ENCODE measurements at places on chromosomes 16 and 17.

GRCh38 chr17:65892912-65893377 is 299.0 kb downstream of the CEP112 start:
- no peak for DNase-seq

- no peak for DNase-seq
These were observed 17.4 kb upstream of the BRD7 start for GRCh38 chr16:50386139-50386538.

DNA sequence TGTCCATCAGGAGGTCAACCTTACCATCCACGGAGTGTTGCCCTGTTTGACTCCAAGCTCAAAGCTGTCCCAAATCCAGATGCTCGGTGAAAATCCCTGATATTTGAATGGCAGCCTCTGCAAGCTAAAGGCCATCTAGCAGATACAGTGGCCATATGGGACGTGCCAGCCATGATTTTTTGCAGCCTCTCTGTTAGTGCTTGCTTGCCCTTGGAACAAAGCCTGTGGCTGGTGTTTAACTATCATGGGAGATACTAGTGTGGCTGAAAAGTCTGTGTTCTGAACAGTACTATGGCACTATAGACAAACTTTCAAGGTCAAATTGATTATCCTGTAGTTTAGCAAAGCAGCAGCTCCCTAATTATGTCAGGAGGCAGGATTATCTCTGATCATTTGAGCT is 214.3 kb downstream of the CDH13 start:
- DNase-seq = no peak

- DNase-seq = no peak
These were observed 1.7 kb downstream of the TBKBP1 start for GRCh38 chr17:47695429-47696376.

- DNase-seq = no peak
These were observed 62.1 kb upstream of the ADAMTS18 start for GRCh38 chr16:77496934-77497333.

- no peak for DNase-seq
These were observed 7.7 kb downstream of the SALL1 start for GRCh38 chr16:51143196-51143977.

DNA sequence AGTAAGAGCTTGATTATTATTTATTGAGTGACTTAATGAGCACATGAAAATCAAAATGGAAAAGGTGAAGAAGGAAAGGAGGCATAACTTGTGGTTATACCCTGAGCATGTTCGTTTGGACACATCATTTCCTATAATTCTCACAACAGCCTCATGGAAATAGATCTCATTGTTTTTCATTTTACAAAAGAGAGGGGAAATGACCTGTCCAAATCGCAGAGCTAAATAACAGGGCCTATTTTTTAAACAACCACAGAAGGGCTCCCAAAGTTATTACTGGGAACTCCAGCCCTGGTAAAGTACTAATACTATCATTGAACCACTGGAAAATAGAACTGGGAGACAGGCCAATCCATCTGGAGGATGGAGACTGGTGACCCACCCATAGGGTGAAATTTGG is 317.7 kb upstream of the C16orf82 start:
- DNase-seq = no peak

GRCh38 chr17:40605306-40605705 is 40.0 kb upstream of the CCR7 start:
- no peak for DNase-seq

- DNase-seq = no peak
These were observed 19.3 kb upstream of the FLCN start for GRCh38 chr17:17256316-17256715.

DNA sequence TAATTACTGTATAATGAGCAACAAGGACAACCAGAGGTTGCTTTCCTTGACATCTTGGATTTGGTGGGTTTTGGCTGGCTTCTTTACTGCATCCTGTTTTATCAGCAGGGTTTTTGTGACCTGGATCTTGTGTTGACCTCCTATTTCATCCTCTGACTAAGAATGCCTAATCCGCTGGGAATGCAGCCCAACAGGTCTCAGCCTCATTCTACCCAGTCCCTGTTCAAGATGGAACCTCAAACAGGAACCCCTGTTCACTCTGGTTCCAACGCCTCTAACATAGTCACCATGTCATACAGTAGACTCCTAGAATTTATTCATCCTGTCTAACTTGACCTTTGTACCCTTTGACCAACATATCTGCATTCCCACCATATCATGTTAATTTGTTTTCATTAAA is 183.8 kb upstream of the SOX9 start:
- DNase-seq = no peak

DNA sequence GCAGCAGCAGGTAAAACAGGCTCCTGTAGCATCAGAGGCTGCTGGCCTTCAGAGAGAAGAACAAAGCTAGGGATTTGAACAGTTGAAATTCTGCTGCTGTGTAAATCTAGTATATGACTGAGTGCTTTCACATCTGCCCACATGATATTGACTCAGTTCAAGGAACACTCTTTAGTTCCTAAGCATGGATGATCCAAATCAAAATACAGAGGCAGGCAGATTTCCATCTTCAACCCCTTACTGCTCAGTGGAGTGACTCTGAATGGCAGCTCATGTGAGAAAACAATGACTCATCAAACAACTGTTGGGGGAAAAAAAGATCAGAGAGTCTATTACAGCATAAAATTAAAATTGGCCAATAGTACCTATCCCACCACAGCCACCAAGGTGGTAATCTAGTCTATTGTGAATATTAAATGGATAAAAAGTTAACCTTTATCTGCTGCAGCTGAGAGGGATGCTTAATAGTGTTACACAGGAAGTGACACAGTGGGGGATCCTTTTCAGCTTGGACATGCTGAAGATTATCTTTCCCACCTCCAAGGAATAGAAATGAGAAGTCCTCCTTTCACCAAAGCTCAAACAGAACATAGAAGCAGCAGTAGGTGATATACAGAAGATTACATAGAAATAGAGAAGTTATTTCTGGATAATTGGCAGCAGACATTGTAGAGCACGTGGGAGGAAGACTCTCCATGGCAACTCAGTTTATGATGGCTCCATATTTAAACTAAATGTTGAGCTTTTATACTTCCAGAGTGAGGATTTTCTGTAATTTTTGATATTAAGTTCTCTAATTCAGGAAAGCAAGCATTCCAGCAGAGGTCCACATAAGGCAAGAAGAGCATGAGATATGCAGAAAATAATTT is 239.7 kb upstream of the ERCC4 start:
- DNase-seq = no peak

DNA sequence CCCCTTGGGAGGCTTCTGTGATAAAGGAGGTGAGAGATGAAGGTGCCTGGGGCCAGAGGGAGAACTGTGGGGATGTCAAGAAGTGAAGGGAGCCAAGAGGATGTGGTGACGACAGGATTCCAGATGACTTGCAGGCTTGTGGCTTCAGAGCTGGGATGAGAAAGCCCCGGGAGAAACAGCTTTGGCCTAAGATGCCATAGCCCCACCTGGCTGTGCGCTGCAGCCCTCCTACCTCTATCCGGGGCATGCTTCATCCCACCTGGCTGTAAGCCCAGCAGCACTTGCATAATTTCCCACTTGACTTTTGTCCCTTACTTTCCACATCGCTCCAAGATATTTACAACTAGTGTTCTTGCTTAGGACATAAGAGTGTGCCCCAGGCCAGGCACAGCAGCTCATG is 29.3 kb downstream of the GINS3 start:
- DNase-seq = no peak

DNA sequence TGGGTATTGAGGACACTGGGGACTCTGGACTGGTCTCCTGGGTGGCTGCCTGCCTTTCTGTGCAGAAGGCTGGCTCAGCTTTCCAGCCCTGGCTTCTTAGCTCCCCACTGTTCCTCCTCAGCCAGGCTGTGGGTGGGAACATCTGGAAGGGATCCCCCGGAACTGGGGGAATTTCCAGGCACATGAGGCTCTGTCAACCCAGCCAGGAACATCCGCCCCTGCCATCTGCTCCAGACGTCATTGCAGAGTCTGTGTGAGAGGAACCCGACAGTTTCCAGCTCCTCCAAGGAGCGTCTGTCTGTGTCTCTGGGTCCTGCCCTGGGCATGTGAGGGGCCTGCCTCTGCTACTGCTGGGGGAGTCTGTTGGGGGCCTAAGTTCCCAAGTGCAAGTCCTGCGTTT is 36.2 kb upstream of the CRHR1 start:
- DNase-seq = no peak

DNA sequence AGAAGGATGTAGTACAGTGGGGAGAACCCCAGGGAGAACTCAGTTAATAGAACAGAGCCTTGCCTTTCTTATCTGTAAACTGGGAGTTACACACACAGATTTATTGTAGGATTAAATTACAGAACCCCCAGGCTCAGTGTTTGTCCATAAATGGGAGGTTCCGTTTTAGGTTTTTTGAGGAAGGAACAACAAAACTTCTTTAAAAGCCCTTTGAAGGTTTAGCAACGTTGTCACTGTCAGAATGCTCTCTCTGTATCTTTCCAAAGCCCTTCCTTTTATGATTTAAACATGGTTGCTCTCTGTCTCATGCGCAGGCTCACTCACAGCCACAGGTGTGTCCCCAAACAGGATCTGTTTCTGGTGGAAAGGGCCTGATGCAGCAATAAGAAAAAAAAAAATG is 9.4 kb upstream of the GNA13 start:
- no peak for DNase-seq

DNA sequence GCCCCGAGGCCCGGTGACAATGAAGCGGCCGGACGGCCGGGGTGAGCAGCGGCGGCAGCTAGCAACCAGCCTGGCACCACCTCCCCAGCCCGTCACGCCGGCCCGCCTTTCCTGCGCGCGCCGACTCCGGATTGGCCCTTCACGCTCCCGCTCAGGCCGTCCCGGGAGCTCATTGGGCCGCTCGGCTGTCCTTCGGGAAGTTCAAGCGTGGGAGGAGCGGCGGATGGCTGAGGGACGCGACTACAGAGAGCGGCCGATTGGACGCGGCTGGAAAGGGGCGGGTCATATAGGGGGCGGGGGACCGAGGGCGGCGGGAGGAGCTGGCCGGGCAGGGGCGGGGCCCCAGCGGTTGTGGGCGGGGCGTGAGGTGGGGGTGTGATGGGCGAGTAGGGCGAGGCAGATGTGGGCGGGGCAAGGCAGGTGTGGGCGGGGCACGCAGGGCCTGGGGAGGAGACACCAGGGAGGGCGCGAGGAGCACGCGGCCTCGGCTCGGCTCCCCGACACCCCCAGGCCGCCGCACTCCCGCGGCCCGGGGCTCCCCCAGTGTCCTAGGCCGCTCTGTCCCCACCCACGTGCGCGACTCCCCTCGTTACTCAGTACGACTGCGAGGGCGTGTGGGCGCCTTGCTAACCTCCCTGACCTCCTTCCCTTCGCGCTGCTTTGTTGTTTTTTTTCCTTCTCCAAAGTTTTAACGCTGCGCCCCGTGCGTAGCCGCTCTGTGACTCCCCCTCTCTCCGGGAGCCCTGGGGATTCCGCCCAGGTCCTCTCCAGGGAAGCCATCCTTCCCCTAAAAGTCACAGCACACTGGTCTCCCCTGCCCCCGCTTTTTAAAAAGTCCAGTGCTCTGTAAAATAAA is at the start of gene CEP131:
Gene CEP131 (minus strand): TSS at position 60 of the 856 bp plus-strand sequence. CDS start 2,909 bp downstream, outside the sequence.
- peak; percentile 98 for DNase-seq

DNA sequence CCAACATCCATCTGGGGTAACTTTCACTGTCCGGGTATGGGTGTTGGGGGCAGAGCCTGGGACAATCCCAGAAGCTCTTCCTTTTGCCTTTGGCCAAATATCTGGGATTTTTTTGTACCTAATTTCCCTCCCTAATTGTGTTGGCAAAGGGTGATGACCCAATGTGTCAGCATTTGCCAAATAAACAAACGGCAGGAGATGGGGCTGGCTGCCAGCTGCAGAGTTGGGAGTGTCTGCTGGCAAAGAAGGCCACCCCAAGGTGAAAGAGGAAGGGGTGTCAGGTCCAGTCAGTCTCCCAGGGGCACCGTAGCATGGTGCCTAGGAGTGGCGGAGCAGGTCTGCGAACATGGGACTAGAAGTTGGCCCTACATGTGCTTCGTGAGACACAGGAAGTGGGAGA is 73.0 kb downstream of the SLC6A2 start:
- no peak for DNase-seq

GRCh38 chr16:9177861-9178260 is 86.4 kb downstream of the HAPSTR1 start:
- no peak for DNase-seq

DNA sequence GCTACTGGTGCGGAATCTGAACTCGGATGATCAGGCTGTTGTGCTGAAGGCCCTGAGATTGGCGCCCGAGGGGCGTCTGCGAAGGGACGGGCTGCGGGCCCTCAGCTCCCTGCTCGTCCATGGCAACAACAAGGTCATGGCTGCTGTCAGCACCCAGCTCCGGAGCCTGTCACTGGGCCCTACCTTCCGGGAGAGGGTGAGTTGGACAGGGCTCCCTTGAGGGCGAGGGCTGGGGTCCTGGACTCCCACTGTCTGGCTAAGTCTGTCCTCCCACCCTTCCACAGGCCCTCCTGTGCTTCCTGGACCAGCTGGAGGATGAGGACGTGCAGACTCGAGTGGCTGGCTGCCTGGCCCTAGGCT is 16.7 kb upstream of the CTCF start:
- DNase-seq = no peak

- DNase-seq = no peak
These were observed 146.9 kb downstream of the HAPSTR1 start for GRCh38 chr16:9238346-9238745.

DNA sequence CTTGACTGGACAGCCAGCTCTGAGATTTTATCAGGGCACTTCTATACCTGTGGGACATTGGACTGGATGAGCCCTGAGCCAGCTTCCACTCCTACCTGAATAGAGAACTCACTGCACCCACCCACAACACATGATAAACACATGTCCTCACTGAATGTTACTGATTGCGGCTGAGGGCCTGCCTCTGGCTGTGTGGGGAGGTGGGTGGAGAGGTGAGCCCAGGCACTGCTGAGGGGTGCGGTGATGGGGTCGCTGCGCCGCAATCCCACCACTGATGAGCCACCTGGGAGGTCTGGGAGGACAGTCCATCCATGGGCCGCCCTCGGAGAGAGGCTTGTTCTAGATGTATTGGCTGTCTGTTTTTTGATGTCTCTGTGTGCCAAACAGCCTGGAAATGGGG is 5.4 kb downstream of the TMEM92 start:
- no peak for DNase-seq

- no peak for DNase-seq
These were observed 354.3 kb downstream of the CPPED1 start for GRCh38 chr16:12449374-12449773.

DNA sequence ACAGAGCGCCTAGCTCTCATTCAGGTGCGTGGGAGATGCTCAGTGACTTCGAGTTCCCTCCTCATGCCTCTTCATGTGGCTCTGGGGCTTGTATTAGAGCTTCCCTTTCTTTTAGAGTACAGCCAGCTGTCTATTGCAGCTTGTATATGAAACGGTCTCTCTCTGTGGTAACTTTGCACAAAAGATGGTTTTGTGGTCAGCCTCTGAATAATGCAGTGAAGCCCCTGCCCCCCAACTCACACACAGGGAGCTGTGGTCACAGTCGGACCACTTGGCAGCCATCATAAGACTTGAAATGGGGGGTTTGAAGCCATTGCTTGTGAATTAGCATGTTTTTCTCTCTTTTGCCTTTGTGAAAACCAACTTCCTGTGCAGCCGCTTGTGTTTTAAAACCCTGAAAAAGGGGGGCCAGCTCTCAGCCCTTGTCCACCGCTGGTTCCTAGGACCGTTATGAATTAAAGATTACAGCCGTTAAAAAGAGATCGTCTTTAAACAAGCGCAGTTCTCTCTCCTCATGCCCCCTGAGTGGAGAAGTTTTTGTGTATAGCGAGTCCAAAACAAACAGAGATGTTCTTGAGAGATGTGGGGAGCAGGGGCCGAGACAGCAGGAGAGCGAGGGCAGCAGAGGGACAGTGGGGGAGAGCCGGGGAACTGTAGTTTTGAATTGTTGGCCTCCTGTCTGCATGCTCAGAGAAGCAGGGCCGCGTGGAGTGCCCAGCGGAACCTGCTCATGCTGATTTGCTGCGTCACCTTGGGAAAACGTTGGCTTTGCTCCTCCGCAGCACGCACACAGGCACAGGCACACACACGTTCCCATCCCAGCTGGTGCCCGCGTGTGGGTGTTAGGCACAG is 199.0 kb downstream of the MSI2 start:
- DNase-seq = no peak
